T-helper 1 cell treated with Interleukin-12 subunit alpha and Interleukin-12 subunit beta and Interleukin-4 antibody, amounts not matched to agents 30 ng/mL and 1 ng/mL, for 36 hours (primary cell): ENCODE measurements at places on chromosomes 16 and 17. TPM values are rescaled to one million over a fixed set of nuclear protein-coding genes. Genes with fewer than 3 reads are reported as not detected.

The GSDMA gene
- 2.5 and 2.8 TPM in 2 replicates for total RNA-seq

The GAST gene
- total RNA-seq = not detected in 2 replicates

The HSF4 gene
- 98.7 and 111 TPM in 2 replicates for total RNA-seq

The NPIPB2 gene
- total RNA-seq = 11.0 and 13.0 TPM in 2 replicates

The NPIPA8 gene
- total RNA-seq = 0.59 and 1.0 TPM in 2 replicates

The ESRP2 gene
- not detected in 2 replicates for total RNA-seq

The CCL17 gene
- 0.56 and 0.98 TPM in 2 replicates for total RNA-seq

The SIAH1 gene
- 14.3 and 16.1 TPM in 2 replicates for total RNA-seq

The SERPINF2 gene
- 0.91 and 0.93 TPM in 2 replicates for total RNA-seq

The PERCC1 gene
- not detected in 2 replicates for total RNA-seq

The SPATA32 gene
- total RNA-seq = 0.37 and 0.44 TPM in 2 replicates

The ORC6 gene
- total RNA-seq = 33.9 and 36.5 TPM in 2 replicates

The SLC13A2 gene
- not detected in 2 replicates for total RNA-seq

The RGS11 gene
- 0.07 and 0.27 TPM in 2 replicates for total RNA-seq

The TBC1D3I gene
- 0.69 and 2.6 TPM in 2 replicates for total RNA-seq

The CDH13 gene
- 0.22 TPM in 1 of 2 replicates, not detected in the other for total RNA-seq

The ARL4D gene
- 3.8 and 5.0 TPM in 2 replicates for total RNA-seq

The CSH1 gene
- not detected in 2 replicates for total RNA-seq

The CHAD gene
- not detected in 2 replicates for total RNA-seq

The FAM234A gene
- 17.1 and 23.2 TPM in 2 replicates for total RNA-seq

The GLIS2 gene
- total RNA-seq = 0.34 and 0.51 TPM in 2 replicates

The PRRT2 gene
- 0.61 and 0.91 TPM in 2 replicates for total RNA-seq
